NCI-H187 treated with DMSO at 0.1 percent for 48 hours (cell line): ENCODE measurements at places on chromosomes 12 and 14.

DNA sequence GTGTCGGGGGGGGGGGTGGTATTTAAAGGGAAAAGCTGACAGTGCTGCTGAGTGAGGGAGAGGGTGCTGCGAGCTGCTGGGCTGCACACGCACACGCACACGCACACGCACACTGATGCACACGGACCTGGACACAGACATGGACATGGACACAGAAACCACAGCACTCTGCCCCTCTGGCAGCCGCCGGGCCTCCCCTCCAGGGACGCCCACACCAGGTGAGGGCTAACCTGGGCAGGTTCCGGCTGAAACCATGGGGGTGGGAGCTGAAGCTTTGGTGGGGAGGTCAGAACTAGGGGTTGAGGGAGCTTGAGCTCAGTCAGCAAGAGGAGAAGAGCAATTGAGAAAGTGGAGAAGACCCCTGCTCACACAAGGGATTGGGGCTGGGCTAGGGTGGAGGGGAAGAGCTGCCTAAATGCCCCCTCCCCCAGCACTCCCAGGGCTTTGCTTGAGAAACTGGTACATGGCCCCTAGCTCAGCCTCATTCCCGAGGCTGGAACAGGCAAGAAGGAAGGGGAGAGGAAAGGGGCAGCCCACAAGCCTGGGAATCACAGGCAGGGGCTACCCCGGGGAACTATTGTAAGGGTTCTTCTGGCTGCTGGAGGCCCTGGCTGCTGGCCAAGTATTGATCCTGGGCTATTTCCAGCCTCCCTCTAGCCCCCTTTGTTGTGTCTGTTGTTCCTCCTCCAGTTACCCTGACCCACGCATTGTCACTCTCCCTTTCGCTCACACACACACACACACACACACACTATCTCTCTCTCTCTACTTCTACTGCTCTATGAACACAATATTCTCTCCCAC, at the start of gene REM2:
REM2 (plus strand) TSS at position 50 of the 804 bp plus-strand sequence; CDS start at position 116, 66 bp downstream.
- no peak for DNase-seq

DNA sequence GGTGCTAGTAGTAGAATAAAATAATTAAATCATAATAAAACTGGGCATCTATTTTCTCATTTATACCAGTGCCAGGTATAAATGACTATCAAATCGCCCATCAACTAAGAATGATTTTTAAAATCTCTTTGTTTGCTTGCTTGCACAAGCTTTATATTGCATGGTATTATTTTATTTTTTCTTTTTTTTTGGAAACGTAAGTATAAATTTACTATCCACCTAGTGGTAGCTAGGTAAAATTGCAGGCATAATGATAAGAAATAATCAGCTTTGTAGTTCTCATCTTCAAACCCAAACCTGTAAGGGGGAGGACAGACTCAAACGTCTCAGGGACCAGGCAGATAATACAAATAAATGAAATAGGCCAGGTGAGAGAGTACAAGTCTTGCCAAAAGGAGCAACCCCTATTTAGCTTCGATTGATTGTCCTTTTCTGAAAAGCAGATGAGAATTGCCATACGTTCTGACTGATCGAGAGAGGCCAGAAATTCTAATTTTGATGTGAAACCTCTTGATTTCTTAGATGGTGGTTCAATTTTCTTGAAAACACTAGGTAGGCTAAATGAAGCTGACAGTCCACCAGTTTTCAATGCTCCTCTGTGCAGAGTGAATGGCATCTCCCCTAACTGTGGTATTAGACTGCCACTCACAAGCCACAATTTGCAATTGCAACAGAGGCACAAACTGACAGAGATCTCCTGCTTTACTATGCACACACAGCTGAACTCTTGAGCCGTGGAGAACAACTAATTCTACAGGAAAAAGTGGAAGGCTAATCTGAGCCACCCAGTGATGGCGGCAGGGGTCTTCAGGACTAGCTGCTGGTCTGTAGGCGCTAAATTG, 189.3 kb downstream of the DACT1 start:
- DNase-seq, result no peak

DNA sequence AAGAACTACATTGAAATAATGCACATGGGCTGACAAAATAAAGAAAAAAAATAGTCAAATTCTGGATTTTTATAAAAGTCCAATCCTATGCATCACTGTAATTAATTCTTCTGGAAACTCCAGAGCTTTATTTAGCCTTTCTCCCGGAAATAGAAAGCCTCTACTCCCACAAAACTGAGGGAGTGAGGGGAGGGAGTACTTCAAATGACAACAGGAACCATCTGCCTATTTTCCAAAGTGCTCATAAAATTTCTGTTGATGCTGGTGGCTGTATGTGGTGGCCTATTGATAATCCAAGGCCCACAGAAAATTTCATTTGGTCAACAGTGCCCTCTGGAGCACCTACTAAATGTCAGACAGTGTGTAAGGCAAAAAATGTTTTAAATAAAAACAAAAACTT, 64.6 kb downstream of the KIF21A start:
- no peak for DNase-seq

- no peak for DNase-seq
These were observed 50.4 kb upstream of the OVCH1 start for GRCh38 chr12:29547864-29548263.

DNA sequence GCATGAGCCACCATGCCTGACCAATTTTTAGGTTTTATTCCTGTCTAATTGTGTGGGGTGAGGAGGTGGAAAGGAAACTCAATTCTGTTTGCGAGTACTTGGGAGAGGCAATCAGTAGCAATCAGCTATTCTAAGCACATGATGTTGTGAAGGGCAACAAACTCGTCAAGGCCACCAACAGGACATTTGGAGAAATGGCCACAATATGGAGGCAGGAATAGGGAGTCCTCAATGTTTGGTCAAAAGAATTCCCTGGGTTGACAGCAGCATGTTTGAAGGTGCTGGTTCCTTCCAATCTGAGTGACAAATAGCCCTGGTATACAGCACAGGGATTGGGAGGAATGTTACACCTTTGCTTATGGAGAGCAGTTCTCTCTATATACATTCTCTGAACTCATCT, 32.7 kb upstream of the USP44 start:
- no peak for DNase-seq

DNA sequence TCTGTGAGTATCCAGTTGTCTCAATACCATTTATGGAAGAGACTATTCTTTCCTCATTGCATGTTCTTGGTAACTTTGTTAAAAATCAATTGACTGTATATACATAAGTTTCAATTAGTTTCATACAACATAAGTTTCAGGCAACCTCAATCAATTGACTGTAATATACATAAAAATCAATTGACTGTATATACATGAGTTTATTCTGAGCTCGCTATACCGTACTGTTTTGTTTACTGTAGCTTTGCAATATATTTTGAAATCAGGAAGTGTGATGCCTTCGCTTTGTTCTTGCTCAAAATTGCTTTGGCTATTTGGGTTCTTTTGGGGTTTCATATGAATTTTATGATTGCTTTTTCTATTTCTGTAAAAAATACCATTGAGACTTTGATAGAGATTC, 392.0 kb downstream of the BTG1 start:
- DNase-seq, result no peak

- no peak for DNase-seq
These were observed 17.6 kb upstream of the AEBP2 start for GRCh38 chr12:19421503-19422282.

- no peak for DNase-seq
These were observed 381.2 kb downstream of the BCL11B start for GRCh38 chr14:98890556-98891340.

GRCh38 chr14:100035700-100036099, 29.5 kb upstream of the EVL start:
- DNase-seq, result no peak

GRCh38 chr14:32635061-32635719, 303.5 kb upstream of the NPAS3 start:
- no peak for DNase-seq

GRCh38 chr12:112238441-112238840, 113.1 kb downstream of the TRAFD1 start:
- no peak for DNase-seq

GRCh38 chr12:28234444-28234843, 44.2 kb downstream of the CCDC91 start:
- DNase-seq, result no peak

DNA sequence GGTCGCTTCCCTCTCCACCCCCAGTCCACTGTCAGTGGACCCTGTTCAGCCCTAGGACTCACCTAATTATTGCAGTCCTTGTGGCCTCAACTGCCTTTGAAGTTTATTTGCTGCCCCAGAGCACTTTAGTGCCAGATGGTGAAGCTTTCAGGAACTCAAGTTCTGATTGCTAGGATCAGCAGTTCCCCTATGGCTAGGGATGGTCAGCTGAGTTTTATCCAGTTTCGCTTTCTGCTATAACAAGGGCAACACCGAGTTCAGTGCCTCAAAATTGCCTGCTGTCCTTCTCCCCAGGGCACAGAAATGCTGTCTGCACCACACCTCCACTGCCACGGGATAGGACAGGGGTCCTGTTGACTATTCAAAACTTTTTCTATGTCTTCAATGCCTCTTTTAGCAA, 295.0 kb downstream of the GPHN start:
- DNase-seq, result no peak

GRCh38 chr14:88196925-88197324, 126.1 kb downstream of the KCNK10 start:
- DNase-seq, result no peak

DNA sequence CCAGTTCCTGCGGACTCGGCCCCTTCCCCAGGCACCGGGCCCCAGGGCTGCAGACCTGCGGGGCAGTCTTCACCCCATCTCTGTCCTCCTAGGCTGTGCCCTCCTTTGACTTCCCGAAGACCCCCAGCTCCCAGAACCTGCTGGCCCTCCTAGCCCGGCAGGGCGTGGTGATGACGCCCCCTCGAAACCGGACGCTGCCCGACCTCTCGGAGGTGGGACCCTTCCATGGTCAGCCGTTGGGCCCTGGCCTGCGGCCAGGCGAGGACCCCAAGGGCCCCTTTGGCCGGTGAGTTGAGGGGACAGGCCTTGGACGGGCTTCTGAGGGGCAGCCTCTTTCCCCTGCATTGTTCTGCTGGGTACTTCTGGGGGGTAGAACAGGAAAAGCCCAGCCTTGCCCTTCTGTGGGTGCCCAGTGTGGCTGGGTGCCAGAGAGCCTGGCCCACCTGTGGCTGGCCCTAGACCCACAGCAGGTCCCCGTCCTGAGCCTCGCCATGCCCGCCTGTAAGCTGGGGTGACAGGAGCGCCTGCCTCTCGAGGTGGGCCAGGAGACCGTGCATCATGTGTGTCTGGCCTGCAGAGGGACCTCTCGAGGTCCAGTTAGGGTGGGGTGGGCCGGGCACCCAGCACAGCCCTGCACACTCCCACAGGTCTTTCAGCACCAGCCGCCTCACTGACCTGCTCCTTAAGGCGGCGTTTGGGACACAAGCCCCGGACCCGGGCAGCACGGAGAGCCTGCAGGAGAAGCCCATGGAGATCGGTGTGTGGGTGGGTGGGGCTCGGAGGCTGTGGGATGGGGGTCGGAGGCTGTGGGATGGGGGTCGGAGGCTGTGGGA, 12.6 kb upstream of the PUS1 start:
- no peak for DNase-seq

- DNase-seq, result no peak
These were observed 43.2 kb upstream of the BCL11B start for GRCh38 chr14:99315197-99315596.

DNA sequence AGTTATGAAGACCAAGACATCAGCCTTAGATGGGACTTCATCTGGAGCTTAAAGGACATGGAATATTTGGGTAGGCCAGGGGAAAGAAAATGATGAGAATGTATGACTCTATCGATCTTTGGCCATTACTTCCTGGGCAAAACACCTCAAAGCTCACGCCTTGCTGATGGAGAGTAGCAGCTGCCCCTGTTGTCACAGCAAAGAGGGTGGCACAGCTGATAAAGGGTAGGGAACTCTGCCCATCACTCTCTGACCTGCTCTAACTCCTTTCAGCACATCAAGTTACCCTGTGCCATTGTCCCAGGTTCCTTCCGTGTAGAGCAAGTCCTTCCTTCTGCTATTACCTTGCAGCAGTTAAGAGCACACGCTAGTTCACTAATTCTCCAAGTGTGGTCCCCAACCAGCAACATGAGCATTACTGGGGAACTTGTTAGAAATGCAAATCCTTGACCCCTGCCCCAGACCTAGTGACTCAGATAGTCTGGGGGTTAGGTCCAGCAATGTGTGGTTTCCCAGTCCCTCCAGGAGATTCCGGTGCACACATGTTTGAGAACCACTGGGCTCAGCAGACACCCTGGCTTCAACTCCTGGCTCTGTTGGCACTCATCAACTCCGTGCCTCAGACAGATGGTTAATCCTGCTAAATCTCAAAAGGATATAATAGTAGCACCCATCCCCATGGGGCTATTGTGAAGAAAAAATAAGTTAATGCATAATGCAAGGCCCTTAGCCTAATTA, 93.7 kb upstream of the EEA1 start:
- no peak for DNase-seq

- peak; percentile 58 for DNase-seq
These were observed at the start of gene KMT2D for GRCh38 chr12:49060237-49061156. TSS of gene KMT2D (minus strand) at chr12:49060794. CDS start at chr12:49055324, 5,470 bp downstream.

DNA sequence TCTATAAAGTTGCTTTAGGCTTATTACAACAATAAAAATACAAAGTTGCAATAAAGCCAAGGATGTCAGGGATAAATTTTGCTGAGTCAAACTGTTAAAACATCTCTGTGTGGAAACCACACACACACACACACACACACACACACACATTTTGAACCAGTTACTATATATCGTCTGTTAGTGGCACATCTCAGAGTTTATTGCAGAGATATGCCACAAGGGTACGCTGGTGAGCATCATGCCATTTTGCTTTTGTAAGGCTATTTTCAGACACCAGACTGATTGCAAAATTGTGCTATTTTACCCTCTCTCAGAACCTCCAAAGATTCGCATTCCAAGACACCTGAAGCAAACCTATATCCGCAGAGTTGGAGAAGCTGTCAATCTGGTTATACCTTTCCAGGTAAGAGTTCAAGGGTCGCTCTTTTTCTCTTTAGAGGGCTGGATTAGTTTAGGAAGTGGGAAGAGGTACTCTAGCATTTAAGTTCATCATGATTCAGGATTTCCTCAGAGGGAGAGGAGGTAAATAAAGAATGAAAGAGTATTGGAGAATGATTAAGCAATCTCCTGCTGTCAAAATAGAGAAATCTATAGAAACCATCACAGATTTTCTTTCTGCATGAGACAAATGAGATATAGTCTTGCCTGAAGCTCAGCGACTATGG, 27.3 kb upstream of the CHPT1 start:
- DNase-seq, result no peak

DNA sequence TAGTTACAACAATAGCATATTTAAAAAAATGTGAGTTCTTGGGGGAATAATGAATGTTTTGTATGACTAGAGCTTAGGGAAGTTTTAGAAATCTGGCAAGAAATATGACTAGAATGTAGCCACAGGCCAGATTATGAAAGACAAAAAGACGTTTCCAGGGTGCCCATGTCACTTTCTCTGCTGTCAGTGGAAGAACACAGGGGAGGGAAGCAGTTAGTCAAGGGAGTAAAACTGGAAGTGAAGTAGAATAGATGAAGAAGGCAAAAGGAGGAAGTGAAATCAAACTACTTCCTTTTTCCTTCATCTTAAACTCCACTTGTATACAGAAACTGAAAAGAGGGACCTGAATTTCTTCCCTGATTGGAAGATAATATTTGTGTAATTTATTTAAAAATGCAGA, 81.2 kb upstream of the ATP2B1 start:
- no peak for DNase-seq

- no peak for DNase-seq
These were observed 36.3 kb downstream of the STK38L start for GRCh38 chr12:27280412-27280811.
